Mesenteric fat pad (tissue), 1 donor: ENCODE measurements at places on chromosomes 6 and 20. TPM values are rescaled to one million over a fixed set of nuclear protein-coding genes. Genes with fewer than 3 reads are reported as not detected.

DNA sequence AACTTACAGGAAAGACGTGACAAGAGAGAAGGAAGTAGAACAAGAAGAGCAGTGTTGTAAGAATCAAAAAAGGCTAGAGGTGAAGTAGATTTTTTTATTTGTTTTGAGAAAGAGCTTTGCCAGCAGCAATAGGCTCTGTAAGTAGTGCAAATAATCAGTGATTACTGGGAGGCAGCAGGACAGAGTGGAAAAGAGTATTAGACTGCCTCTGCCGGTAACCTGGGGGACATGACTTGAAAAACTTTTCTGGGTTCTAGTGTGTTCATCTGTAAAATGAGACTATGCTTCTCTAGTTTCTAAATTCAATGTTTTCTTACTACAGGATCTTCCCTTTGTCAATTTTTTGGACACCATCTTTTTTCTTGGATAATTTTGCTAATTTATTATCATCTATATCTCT, 5.8 kb upstream of the IRAK1BP1 start:
- no peak for DNase-seq

DNA sequence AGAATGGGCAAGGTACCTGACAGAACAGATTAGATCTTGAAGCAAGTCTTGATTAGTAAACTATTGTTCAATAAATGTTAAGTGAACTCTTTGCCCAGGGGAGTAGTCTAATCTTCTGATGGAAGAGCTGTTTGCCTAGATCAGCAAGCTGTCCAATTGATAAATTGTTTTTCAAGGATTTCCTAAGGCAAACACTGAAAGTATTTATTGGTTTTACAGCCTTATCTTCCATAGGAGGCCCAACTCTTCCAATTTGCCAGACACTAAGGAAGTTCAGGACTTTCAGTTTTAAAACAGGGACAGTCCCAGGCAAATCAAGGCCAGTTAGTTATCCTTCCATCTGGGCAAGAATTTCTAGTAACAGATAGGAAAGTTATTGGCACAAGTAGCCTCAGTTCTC, 1.8 kb upstream of the C6orf163 start:
- no peak for DNase-seq

Gene GLP1R
- total RNA-seq = not detected

Gene RIPPLY2
- total RNA-seq = not detected

Gene LAMA4
- 418 TPM for total RNA-seq
